ENCODE measurements at places on chromosomes 3 and 15.

DNA sequence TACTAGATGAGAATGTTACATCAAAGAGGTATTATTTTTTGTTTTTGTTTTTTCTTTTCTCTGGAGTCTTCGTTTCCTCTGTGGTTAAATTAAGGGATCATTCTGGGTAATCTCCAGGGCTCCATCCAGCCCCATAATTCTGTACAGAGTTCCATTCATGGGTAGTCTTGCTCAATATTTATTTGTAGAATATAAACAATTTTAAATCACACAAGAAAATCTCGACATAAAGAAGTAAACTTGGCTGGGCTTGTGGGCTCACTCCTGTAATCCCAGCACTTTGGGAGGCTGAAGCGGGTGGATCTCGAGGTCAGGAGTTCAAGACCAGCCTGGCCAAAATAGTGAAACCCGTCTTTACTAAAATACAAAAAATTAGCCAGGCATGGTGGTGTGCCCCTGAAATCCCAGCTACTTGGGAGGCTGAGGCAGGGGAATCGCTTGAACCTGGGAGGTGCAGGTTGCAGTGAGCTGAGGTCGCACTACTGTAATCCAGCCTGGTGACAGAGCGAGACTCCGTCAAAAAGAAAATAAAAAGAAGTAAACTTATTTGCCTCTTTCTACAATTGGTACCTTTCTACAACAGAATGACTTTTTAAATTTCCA is 166.8 kb upstream of the TGFBR2 start:
- no peak for DNase-seq

- no peak for DNase-seq
Measured at GRCh38 chr3:46186471-46187340, 21.4 kb downstream of the CCR1 start.

DNA sequence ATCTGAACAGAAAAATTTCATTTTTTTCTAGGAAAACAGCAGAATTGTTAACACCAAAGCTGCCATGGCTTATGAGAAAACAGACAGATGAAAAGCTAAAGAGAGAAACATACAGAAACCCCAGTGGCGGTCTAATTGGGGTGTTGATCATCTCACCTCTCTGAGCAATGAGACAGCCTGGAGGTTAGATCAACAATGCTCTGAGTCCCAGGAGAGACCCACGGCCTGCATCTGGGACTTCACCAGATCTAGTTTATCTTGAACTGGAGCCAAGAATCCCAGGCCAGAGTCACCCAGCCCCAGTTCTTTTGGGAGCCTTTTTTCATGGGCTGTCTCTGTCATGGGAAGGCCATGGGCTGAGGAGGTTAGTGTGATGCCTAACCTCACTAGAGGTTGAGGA is 3.5 kb upstream of the GALNT15 start:
- no peak for DNase-seq

DNA sequence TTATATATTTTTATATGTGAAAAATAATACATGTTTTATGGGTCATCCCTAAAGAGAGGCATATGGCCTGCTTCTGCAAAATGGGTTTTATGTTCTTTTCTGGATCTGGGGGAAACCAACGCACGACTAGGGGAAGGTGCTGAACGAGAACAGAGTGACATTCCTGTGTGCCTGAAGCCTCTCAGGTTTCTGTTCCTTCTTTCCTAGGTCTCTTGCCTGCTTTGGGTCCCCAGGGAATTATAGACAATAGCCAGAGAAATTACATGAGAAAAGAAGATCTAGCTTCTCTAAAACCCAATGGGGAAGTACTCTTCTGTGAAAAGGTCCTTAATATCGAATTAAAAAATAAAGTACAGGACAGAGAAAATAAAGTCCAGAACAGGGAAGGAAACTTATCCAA is 66.5 kb downstream of the IGSF11 start:
- DNase-seq: no peak

GRCh38 chr3:182908471-182908870 is 71.9 kb downstream of the DCUN1D1 start:
- DNase-seq: no peak

DNA sequence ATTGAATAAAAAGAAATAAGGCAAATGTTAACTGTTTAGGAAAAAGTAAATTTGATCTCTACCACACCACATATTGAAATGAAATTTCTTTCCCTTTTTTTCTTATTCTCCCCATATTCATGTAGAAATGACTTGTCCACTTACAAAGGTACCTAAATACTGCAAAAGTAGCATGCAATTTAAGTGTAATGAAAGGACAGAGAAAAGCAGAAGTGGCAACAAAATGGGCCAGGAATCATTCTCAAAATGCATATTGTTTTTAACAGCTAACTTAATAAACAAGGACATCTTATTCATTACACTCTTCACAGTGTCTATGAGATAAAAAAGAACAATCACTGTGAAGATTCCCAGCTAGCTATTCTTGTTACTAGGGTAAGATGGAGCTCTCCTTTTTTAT is 40.6 kb upstream of the FGF7 start:
- DNase-seq: no peak

DNA sequence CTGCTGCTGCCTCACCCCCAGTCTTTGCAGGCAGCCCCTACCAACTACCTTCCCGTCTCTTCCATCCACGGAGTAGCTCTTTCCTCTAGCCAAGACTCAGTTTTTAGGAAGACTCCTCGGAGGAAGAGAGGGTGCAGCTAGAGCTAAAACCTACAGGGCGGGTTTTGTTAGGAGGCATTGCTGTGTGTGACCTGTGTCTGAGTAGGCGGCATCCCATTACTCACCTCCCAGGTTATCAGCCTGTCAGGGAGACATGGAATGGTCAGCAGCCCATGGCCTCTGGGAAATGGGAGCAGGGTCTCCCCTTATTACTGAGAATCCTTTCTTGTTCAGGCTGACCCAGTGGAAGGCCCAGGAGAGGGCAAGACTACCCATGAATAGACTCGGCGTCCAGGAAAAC is 43.8 kb upstream of the FGD5 start:
- DNase-seq: no peak

GRCh38 chr15:93048759-93049161 is 40.3 kb downstream of the RGMA start:
- DNase-seq: no peak

- no peak for DNase-seq
Measured at GRCh38 chr15:57540211-57540610, 51.5 kb upstream of the MYZAP start.

DNA sequence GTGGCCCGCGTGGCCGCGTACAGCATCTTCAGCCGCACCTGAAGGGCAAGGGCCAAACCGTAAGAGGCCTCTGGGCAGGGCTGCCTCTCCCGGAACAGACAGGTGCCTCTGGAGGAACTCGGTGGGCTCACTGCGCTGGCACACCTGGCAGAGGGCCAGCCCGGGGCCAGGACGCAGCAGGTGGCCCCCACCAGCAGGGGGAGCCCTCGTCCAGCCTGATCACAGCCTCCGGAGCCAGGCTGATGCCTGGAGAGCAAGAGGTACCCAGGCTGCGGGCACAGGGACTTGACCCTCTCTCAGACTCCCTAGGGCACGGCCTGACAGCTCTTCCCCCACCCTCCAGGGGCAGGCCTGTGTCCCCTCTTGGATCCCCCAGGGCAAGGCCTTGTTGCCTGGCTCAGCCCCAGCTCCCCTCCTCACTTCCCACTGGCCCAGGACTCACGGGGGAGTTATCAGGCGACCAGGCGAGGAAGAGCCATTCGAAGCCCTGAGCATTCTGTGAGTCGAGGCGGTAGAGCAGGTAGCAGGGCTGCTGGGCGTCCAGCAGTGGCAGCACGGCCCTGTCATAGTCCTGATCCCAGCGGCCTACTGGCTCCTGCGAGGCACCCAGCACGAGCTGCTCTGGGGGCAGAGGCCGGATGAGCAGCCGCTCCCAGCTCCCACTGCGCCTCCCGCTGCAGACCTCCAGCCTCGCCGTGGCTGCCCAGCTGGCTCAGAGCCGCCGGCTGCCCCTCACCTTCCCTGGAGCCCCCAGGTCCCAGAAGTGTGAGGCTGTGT is 6.2 kb upstream of the TLR9 start:
- DNase-seq: peak; percentile 94

- DNase-seq: no peak
Measured at GRCh38 chr3:196181127-196181546, 30.1 kb downstream of the ZDHHC19 start.

- DNase-seq: no peak
Measured at GRCh38 chr3:148309390-148310035, 388.2 kb upstream of the AGTR1 start.

GRCh38 chr3:47783673-47784072 is 2.0 kb upstream of the SMARCC1 start:
- DNase-seq: no peak

DNA sequence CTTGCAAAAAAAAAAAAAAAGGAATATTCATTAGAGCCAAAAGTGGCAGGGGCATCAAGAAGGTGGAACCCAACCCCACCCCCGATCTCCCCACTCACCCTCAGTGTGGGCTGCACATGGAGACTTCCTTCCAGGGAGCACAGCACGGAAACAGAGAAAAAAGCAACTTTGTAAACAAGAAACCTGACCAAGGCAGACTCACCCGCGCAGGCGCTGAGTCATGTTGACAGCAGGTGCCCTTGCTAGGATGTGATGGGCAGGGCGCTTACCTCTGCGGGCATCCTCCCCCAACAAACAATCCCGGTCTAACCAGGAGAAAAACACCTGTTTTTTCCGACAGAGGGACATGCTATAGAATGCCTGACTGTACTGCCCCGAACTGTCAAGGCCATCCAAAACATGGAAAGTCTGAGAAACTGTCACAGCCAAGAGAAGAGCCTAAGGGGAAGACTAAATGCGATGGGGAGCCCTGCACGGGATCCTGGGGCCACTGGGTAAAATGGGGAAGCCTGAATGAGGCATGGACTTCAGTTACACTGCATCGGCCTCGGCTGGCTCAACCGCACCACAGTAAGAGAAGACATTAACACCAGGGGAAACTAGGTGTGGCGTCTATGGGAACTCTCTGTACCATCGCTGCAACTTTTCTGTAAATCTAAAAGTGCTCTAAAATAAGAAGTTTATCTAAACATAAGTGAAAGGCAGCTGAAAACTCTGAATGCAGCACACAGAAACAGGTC is 66.7 kb upstream of the GATA2 start:
- no peak for DNase-seq
